DMS79 (cell line): ENCODE measurements at places on chromosomes 5 and 9.

DNA sequence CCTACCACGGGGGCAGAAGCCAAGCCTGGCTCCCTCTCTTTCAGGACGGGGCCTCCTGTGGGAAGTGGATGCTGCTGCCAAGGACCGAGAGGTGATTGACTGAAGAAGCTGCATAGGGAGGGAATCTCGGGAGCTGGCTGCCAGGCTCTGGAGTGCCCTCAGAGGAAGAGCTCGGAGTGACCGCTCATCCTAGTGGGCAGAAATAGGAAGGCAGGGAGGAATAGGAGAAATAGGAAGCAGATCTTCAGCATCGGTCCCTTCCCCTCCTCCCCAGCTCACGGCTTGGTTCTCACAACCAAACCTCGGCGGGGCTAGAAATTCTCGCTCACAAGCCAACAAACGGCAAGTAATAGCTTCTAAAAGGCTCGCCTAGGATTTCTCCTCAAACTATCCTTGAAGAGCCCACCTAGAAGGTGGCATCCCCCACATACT is 159.9 kb upstream of the RAI14 start:
- no peak for DNase-seq

DNA sequence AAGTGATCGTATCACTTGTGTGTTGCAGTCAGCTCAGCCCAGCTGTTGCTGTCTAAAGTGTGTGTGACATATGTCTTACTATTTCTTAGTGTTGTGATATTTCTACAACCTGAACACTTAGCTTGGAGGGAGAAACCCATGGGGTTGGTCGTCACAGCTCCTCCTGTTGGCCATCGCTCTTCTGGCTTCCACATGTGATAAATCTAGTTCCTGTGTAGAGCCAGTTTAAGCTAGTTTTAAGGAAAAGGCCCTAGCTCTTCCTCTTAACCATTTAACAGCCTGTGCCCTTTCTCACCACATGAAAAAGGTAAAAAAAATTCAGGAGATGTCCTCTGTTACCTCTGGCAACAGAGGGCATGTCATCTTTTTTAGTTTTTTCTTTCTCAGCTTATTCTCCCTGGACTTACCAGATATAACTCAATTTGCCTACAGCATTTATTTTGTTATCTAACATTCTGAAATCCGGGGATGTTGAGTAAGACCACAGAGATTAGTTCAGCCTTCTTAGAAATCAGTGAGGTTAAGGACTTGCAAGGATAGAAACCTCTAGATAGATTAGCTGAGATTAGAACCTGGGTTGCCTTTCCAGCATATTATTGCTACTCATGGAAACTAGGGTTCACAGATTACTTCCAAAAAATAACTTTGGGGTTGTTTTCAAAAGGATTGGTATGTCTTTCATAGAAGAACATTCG is 100.4 kb downstream of the GAPVD1 start:
- DNase-seq: no peak

GRCh38 chr5:6827526-6828219 is 114.4 kb downstream of the TENT4A start:
- DNase-seq: no peak

- no peak for DNase-seq
These were observed 86.0 kb upstream of the TBC1D2 start for GRCh38 chr9:98341157-98342097.

DNA sequence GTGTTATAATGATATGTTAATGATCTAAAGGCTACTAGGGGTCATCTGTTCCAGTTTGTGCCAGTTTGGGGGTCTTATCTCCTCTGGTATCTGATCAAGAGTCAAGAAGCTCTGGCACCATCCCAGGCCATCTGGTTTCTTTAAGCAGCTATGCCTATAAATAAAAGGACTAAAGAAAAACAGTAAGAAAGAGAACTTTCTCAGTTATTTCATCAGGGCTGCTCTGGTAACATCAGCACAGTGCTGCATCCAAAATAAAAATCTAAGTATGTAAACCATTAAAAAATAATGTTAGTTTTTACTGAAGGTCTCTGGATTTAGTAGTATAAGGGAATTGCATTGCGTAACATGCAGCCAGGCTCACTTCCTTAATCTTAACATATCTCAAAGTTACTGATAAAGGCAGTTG is 185.0 kb downstream of the NR2F1-AS1 start:
- no peak for DNase-seq

DNA sequence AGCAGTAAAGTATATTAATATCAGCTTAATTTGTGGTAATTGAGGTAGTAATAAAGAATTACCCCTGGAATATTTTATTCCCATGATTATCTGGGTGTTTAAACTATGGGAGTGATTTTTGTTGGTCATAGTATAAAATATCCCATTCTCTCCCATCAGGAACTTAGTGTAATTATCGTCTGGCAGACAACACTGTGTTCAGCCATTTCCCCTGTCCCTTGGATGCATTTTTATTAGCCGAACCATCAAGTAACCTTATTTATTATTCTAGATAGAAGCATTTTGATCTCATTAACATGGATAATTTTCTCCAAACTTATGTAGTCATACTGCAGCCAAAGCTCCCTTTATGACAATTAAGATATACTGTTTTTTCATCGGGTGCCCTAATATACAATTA is 320.8 kb downstream of the MAT2B start:
- DNase-seq: no peak

GRCh38 chr9:112331674-112331952 is 1.8 kb downstream of the PTBP3 start:
- no peak for DNase-seq

- no peak for DNase-seq
These were observed 31.3 kb upstream of the STRBP start for GRCh38 chr9:123299558-123300126.

GRCh38 chr5:207599-207998 is 10.4 kb downstream of the CCDC127 start:
- no peak for DNase-seq

DNA sequence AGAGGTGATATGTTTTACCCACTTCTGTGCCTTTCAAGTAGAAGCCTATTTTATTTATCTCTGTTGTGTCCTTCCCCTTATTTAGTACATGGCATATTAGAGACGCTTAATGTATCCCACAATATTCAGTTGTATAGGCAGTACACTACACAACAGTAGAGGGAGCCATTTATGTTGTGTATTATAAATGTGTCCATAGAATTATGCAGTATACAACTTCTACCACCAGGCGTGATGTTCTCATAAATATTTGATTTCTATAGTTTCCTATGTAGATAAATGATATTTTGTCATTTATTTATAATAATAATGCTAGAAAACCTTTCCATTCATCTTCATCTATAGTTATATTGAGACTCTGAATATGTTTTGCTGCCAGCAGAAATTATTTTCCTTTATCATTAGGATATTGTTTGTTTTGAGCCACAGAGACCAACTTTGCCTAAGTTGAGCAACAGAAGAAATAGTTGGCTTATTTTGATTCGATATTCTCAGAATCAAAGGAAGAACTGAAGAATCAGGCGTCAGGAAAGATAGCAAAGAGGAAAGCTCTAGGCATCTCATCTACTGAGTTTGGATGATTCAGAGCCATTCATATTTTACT is 81.7 kb downstream of the ADAMTS19 start:
- no peak for DNase-seq

- no peak for DNase-seq
These were observed 235.1 kb upstream of the ADAMTSL1 start for GRCh38 chr9:18238752-18239447.

GRCh38 chr5:173891308-173892116 is 3.4 kb downstream of the CPEB4 start:
- no peak for DNase-seq

DNA sequence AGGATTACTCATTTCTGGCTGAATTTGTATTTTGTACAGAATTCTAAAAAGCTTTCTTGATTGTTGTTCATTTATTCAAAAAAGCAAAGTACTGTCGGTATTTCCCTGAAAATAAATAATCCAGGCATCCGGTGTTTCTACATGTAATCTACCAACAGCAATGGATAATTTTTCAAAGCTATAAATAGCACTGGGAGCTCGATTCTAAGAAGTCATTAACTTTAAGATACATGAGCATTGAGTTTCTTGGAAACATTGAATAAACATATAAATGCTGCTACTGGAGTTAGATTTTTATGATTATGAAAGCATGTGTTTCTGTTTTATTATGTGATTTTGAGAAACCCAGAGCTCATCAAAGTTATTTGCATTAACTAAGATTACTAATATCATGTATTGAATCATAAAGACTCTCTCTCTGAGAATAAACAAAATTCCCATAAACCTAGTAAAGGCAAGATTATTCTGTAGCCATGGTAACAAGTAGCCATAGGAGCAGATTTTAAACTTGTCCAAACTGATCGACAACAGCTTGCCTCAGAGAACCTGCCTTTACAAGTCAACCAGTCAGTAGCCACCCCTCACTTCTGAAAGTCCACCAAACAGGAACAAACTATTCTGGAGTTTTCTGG is 197.0 kb downstream of the DRD1 start:
- no peak for DNase-seq

DNA sequence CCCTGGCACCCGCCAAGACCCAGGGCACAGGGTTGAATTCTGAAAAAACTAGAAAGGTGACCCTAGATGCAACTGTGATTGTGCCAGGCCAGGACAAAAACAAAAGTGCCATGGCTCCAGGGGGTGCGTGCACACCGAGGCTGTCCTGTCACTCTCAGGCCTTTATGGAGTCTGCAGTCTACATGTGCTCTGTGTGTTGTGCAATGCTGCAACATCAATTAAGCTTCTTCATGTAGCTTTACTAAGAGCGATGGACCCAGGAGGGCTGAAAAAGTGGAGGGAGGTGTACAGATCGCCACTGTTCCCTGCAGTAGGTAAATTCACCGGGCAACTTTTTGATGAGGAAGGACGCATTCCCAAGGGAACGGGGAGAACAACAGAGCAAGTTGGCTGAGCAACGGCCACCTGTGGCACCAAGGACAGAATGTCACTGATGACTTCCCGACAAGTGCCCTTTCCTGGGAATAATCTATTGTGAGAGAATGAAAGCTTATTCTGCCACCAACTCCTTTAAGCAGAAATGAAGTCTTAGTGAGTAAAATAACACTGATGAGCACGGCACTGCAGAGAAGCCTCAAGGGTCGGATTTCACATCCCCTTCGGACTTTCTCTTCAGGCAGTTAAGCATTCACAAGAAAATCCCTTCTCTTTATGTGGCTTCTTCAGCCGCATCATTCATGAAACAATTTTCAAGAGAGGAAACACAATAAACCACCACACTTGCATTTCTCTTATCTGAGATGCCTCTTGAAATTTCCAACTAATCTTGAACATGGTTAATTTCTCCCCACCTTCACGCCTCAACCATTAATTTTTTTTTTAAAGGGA is 149.6 kb downstream of the DROSHA start:
- DNase-seq: no peak

GRCh38 chr9:87725356-87725899 is 491 bp upstream of the CTSL start:
- DNase-seq: no peak

DNA sequence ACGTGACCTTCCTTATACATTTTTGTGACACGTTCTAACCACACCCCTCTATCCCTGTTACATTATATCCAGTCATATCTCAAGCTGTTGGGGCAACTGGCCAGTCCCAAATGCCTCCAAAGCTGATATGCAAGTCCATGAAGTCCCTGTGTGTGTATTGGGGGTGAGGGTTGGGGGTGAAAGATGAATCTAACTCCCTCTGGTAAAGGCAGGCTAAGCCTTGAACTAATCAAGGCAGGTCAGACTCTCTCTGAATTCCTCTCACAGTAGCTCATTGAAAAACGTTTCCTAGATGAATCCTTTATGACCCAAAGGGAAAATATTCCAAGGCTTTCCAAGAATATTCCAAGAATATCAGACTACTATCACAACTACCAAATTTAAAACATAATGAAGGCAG is 174.4 kb downstream of the MUSK start:
- DNase-seq: no peak

GRCh38 chr9:16387382-16387781 is 483.1 kb downstream of the BNC2 start:
- DNase-seq: no peak

DNA sequence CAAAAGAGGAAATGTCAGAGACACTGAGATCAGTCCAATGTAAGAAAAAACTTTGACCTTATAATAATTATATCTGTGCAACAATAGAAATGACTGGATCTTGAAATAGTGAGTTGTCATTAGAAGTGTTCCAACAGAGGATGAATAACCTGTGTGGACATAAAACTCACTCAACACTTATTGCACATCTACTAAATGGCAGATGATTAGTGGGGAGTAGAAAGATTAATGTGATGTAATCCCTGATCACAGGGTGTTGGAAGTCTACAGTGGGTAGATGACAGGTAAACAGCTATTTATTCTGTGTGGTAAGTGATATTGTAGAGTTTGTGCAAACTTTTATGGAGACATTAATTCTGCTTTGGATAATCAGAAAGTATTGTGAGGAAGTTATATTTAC is 177.3 kb upstream of the HMHB1 start:
- DNase-seq: no peak

GRCh38 chr5:51286046-51286445 is 97.2 kb upstream of the ISL1 start:
- no peak for DNase-seq

GRCh38 chr9:23088932-23089364 is 642.3 kb downstream of the DMRTA1 start:
- DNase-seq: no peak

- DNase-seq: no peak
These were observed 24.3 kb downstream of the ABCA1 start for GRCh38 chr9:104903609-104904008.

- no peak for DNase-seq
These were observed 131.3 kb downstream of the GLIS3 start for GRCh38 chr9:4168526-4168925.
